Suprapubic skin (tissue), 4 donors: ENCODE measurements at places on chromosomes 3 and 15. TPM values are rescaled to one million over a fixed set of nuclear protein-coding genes. Genes with fewer than 3 reads are reported as not detected.

DNA sequence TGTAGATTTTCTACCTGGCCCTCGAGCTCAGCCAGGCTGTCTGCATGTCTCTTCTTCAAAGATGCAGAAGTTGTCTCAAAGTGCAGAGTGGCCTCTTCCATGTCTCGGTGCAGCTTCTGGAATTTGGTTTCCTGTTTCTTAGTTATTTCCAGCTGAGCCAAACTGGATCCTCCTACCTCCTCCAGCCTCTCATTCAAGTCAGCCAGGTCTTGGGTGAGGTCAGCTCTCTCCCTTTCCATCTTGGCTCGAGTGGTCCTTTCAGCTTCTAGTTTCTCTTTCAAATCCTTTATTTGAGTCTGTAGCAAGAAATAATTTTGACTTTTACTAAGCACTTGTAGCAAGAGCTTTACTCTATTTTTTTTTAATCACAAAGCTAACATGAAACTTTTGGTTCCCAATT is 81.8 kb downstream of the MYH15 start:
- no peak for DNase-seq

- no peak for DNase-seq
Measured at GRCh38 chr3:143604402-143605185, 243.7 kb downstream of the SLC9A9 start.

- DNase-seq: no peak
Measured at GRCh38 chr15:100948430-100948762, 29.2 kb downstream of the LRRK1 start.

DNA sequence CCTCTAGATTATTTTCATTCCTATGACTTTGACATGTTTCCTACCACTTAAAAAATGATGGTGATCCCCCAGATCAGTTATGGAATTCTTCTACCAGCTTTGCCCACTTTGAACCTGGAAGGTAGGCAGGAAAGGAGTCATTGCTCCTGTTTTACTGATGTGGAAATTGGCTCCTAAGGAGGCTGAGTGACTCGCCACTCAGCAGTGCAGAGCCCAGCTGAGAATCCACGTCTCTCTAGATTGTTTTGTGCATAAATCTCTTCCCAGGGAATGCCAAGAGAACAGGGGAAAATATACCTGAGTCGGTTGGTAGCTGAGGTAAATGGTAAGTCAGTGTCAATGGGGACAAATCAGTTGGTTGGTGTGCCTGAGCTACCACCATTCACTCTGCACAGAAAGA is 4.7 kb downstream of the LTF start:
- no peak for DNase-seq

WDR72 gene
- total RNA-seq: 3.5 TPM

GALNT15 gene
- 113 TPM for total RNA-seq

- peak; percentile 67 for DNase-seq
Measured at GRCh38 chr3:14879211-14879874, 60.6 kb downstream of the FGD5 start.

DNA sequence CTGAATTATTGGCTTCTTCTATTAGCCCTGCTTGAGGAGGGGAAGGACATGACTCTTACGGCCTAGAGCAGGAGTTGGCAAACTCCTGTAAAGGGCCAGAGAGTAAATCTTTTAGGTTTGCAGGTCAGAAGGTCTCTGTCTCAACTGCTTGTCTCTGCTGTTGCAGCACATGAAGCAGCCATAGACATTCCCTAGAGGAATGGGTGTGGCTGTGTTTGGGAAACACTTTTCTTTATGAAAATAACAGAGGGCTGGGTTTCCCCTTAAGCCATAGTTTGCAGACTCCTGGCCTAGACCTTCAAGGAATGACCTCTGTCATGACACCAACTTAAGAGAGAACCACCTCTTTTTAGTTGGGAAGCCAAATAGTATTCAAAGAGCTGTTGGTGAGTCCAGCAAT is 10.3 kb downstream of the TRAK1 start:
- no peak for DNase-seq

DNA sequence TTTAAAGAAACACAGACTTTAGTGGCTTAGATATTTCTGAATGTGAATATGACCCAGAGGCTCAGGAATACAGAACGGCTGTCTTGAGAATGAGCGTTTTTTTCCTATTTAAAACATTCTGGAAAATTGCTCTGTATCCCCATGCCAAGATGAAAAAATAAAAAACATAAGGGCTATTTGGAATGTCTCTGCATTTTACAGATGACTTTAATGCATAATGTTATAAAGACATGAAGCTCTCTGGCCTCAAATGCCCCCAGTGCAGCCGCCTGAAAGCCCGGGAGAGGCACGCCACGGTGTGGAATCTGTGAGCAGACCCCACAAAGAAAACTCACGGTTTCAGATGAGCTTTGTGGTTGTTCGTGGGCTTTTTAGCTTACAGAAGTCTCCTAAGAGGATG is 322.5 kb upstream of the ICE2 start:
- no peak for DNase-seq

- DNase-seq: no peak
Measured at GRCh38 chr3:138296639-138297038, 33.0 kb downstream of the NME9 start.

DNA sequence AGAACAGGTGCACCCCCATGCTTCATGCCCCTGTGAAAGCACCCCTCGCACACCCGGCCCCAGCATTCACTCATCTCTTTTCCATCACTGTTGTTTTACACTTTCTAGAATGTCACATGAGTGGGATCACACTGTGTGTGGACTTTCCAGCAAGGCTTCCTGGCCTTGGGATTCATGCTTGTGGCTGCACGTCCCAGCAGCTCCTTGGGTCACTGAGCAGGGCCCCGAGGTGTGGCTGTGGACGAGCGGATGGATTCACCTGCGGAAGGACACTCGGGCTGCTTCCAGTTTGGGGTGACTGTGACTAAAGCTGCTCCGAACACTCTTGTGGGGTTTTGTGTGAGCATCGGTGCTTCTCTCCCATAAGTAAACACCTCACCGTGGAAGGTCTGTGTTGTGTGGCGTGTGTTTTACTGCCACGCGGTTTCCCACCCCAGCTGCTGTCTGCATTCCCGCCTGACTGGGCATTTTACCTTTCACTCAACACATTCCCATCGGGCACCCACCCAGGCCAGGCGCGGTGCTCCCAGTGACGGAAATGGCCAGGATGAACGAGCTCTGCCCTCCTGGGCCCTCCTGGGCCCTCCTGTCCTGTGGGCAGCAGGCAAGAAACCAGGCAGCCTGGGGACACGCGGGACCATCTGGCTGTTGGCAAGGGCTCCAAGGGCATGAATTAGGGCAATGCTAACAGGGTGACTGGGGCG is 41.4 kb downstream of the DNAJB8 start:
- DNase-seq: no peak

- DNase-seq: no peak
Measured at GRCh38 chr3:132343018-132343612, 25.9 kb downstream of the ACP3 start.

GRCh38 chr3:151321526-151321925 is 4.9 kb upstream of the GPR87 start:
- no peak for DNase-seq

- DNase-seq: no peak
Measured at GRCh38 chr15:48976444-48977088, 12.8 kb upstream of the SHC4 start.

SLC12A1 gene
- not detected for total RNA-seq

IRAK2 gene
- 13.6 TPM for total RNA-seq

DNA sequence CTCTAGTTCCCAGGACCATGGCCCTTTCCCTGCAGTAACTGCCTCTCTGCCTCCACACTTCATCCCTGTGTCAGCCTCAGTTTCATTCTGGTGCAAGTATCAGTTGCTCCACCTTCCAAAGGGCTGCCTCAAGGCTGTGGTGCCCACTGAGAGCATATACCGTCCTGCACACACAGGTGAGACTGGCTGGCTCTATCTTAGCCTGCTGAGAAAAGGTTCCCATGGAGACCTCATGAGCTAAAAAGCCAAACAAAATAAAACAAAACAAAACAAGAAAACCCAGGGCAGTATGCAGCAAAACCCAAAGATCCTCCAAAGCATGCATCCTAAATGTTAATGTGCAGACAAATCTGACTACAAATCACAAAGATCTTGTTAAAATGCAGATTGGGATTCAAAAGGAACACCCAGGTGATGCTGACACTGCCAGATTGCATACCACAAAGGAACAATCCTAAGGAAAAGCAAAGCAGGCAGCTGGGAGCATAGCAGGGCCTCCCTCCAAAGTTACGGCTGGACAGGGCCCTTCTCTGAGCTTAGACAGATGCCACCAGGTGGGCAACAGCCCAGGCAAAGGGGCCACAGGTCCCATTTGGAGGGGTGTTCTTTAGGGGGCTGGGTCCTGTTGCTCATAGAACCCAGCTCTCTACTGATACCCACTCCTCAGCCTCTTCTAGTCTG is 76.3 kb upstream of the SLCO2A1 start:
- DNase-seq: no peak

DNA sequence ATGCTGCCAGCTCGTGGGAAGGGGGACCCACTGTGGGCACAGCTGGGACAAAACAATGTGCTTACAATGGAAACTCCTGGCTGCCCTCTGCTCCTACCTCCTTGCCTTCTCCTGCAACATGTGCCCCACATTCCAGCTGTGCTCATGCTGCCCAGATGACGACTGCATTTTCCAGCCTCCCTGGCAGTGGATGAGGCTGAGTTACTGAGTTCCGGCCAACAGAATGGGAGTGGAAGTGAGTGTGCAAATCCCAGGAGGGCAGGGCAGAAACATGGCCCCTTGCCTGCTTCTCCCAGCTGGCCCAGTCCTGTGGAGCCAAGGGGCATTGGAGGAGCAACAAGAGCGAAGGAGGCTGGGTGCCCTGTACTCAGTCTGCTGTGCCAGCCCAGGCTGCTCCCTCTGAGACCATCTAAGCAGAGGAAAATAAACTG is 17.1 kb downstream of the KLF15 start:
- peak; percentile 44 for DNase-seq

DNA sequence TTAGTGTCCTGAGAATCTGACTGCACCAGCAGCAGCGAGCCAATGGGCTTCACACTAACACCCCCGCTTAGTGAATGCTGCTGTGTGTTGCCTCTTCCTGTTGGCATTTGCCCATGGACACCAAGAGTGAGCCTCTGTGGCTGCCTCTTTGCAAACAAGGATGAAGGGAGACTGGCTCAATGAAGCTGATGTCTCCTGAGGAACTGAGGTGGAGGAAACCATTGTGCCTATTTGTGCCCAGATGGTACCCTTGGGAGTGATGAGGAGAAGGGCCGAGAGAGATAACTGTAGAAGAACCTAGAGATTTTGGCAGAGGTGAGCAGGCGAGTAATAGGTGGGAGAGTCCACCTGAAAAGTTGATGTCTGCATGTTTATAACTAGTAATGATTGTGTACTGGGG is 51.2 kb downstream of the IL20RB start:
- DNase-seq: no peak

GRCh38 chr3:123758081-123758564 is 126.0 kb downstream of the MYLK start:
- DNase-seq: no peak

GRCh38 chr3:29581311-29581710 is 300.4 kb downstream of the RBMS3 start:
- DNase-seq: no peak

GRCh38 chr3:1792466-1792865 is 306.2 kb upstream of the CNTN4 start:
- no peak for DNase-seq

BMF gene
- 11.1 TPM for total RNA-seq

CEP97 gene
- total RNA-seq: 8.8 TPM

CAMP gene
- not detected for total RNA-seq

DNA sequence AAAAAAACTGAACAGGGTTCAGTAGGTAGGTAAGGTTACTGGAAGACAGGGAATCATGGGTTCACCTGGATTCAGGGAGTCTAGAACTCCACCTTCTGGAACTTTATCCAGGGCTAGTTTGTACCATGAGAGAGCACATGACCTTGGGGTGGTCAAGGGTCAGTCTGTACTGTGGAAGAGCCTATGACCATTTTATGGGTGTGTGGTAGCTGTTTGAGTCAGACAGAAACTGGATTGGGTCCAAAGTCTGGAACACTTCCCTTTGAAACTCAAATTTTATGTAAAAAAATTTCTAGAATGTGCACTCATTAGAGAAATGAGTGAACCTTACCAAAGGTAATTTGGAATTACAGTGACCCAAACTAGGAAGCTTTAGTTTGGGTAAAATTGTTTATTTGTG is 486.0 kb upstream of the AGTR1 start:
- no peak for DNase-seq

DNA sequence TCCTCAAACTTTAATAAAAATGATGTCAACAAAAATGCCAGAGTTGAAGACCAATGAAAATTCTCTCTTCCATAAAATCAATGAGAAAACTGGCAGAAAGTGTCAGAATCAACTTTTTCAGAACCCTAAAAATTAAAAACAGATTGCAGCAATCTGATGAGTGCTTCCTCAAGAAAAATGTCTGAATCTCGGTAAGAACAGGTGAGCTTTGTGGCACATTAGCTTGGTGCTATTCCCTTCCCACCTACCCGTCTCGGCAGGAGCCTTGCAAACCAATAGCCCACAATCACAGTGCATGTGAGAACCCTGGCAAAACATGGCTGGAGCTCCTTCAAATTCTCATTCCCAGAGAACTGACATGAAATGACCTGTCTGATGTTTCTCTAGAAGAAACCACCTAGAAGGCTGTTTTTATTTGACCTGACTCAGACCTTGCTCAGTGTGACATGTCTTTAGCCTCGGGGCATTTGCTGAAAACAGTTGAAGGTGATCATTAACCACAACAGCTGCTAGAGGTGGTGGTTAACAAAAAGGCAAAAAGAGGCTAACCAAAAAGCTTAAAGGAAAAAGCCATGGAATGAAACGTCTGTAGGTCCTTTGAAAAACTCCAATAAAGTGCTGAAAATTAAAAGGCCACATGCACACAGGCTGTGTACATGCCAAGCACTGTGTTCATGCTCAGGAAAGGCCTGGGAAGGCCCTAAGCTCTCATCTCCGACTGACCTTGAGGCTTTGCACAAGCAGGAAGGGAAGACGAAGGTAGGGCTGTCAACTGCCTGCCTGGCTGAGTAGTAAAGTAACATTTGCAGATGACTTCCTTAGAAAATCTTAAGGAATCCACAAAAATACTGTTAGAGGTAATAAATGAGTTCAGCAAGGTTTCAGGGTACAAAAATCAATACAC is 253.0 kb upstream of the NSMCE3 start:
- no peak for DNase-seq

DNA sequence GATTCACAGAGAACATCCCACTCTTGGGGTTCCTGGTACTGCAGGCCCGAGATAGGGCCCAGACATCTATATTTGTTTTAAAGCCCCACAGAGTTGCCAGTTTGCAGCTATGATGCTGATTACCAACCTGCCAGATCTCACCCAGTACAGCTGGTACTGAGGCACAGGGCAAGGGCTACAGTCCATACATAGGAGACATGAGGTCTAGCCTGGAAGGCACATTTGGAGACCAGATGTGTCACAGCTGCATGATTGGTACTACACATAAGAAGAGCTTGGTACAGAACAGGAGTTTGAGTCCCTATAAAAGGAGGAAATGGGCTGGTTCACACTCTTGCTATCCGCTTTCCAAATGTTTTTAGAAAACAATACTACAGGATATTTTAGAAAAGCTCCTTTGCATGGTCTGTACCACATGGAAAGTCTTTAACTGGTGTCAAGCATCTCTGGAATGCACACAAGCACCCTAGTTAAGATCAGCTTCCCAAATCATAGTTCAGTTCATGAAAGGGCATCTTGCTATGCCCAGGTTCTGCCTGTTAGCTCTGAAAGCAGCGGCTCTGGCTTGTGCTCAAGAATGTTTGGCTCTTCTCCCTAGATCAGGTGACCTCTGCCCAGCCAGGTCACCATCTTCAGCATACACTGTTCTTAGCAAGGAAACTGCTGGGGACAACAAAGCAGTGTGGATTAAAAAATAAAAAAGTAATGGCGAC is 20.6 kb downstream of the MTMR14 start:
- DNase-seq: no peak
